ENCODE measurements at places on chromosomes 6 and 20. TPM values are rescaled to one million over a fixed set of nuclear protein-coding genes. Genes with fewer than 3 reads are reported as not detected.

DNA sequence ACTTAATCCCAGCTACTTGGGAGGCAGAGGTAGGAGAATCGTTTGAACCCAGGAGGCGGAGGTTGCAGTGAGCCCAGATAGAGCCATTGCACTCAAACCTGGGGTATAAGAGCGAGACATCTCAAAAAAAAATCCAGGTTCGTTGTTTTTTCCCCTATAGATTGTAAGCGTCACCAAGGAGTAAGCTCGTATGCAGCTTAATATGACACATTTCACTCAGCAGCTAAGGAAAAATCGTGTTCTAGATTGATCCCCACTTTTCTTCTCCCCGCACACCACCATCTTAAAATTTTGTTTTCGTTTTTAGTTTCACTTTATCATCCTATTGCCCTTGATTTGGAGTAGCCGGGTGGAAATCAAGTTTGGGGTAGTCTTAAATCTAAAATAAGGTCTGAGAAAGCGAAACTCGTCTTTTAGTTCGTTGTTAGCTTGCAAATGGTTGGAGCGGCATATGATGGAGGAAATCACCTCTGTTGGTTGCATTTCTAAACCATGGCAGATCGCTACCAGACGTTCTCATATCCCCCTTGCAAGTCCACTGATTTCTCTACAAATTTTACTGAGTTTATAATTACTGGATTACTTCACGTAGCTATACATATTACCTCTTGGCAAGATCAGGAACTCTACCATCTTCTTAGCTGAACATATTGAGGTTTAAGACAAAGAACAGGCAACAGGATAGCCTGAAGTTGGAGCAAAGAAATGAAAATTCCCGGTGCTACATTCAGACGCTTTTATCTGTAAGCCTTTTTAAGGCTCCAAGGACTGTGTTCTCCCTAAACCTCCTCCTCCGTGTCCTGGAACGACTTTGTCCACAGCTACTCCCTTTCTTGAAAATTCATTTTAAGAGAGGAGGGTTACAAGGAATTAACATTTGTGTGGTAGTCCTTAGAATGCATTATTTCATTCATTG, 91.1 kb upstream of the BTN3A2 start:
- no peak for DNase-seq

GRCh38 chr6:53960311-53960710, 150.9 kb upstream of the MLIP start:
- no peak for DNase-seq

DNA sequence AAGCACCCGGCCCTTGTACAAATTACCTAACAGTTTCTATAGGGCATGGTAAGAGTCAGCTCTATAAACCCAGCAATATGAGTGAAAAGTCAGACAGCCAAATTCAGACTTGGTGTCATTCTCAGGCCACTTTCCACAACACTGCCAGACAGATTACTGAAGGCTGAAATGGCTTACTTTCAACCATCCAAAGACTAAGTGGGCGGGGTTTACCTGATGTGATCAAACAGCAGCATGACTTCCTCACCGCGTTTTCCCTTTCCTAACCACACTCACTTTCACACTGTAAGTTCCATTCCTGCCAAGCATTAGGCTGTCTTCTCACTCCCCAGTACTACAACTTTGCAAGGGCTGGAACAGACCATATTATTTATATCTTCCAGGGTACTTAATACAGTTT, 85.9 kb downstream of the SMLR1 start:
- DNase-seq = no peak

Gene ENPP5
- 17.7 TPM for total RNA-seq

Gene FNDC1
- total RNA-seq = 1.8 TPM

Gene E2F1
- 0.31 TPM for total RNA-seq

- no peak for DNase-seq
Measured at GRCh38 chr6:145561095-145562072, 173.9 kb downstream of the EPM2A start.

Gene SEL1L2
- total RNA-seq = not detected

Gene HUS1B
- total RNA-seq = not detected

GRCh38 chr6:18509871-18510643, 122.9 kb downstream of the RNF144B start:
- DNase-seq = no peak

DNA sequence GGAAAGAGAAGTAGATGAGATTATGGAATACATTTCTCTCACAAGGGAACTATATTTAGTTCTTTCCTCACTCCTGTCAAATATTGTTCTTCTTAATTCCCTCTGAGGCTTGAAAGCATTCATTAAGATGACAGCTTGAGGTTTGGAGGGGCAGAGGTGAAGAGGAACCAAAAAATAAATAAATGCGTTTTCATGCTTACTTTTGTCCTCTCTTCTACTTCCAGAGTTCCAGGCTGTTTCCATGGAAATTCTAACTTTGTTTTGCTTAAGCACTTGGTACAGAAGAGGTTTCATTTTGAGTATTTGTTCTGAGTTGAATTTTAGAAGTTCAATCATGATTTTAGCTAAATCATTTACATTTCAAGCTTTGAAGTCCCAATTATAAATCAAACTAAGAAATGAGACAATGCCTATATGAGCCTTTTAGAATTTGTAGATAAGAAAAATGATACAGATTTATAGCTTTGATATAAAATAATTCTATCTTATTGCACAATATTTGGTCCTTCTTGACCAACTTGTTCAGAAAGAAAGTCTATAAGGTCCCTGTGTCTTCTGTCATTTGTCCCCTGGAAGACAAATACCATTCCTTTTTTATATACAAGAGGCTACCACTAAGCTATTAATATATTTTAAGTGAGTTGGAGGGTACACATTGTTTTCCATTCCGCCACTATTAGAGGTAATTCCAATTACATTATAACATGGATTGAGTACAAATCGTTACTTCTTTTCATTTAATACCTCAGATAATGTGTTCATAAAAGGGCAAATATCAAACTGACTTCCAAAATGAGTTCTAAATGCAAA, 16.3 kb downstream of the RBM24 start:
- no peak for DNase-seq

- DNase-seq = no peak
Measured at GRCh38 chr20:63881451-63882226, 13.3 kb upstream of the DNAJC5 start.

GRCh38 chr6:82097676-82098075, 149.9 kb downstream of the IBTK start:
- no peak for DNase-seq

DNA sequence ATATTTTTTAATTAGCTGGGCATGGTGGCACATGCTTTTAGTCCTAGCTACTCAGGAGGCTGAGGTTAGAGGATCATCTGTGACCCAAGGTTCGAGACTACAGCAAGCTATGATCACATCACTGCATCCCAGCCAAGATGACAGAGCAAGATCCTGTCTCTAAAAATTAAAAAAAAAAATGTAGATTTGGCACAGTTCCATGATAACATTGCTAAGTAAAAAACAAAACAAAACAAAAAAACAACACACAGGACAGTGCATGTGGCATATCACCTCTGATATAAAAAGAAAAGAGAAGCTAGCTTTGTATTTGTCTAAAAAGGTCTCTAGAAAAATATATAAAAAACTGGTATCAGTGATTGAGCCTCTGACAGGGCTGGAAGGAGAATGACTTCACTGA, 24.6 kb downstream of the RNF24 start:
- no peak for DNase-seq

DNA sequence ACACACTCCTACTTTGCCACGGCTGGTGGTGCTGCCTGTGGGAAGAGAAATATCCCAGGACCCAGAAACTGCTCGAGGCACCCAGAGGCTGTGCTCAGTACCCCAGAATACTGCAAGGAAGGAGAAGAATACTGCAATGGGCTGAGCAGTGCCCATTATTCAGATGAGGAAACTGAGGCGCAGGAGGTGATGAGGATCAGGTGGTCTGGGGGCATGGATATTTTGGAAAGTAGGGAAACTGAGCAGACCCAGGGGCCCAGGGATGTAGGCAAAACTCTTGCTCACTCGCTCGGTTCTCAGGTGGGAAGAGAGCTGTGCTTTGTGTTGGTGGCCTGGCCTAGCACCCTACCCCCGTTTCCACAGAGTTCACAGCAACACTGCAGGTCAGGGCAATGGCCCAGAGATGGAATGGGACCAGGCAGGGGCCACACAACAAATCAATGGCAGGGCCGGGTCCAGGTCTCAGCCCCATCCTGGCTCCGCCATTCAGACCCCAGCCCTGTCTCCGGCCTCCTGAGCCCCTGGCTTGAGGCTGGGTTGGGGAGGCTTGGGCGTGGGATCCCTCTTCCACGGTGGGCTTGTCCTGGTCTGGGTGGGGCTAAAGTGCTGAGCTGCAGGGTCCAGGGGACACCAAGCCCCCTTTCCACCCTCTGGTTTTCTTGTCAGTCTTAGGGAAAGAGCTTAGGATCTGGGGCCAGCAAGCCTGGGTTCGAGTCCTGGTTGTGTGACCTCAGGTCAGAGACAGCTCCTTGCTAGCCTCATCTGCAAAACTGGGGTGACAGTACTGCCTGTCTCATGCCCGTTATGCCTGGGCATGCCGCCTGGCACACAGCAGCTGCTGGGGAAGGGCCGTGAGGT, 33.9 kb downstream of the SUN5 start:
- peak; percentile 18 for DNase-seq
